ENCODE measurements at places on chromosomes 5 and 9. TPM values are rescaled to one million over a fixed set of nuclear protein-coding genes. Genes with fewer than 3 reads are reported as not detected.

C5orf58 gene
- total RNA-seq = not detected

GRCh38 chr5:164175083-164175482, 669.7 kb downstream of the MAT2B start:
- DNase-seq = no peak

GRCh38 chr9:126116351-126117157, 210.1 kb upstream of the MVB12B start:
- DNase-seq = no peak

DNA sequence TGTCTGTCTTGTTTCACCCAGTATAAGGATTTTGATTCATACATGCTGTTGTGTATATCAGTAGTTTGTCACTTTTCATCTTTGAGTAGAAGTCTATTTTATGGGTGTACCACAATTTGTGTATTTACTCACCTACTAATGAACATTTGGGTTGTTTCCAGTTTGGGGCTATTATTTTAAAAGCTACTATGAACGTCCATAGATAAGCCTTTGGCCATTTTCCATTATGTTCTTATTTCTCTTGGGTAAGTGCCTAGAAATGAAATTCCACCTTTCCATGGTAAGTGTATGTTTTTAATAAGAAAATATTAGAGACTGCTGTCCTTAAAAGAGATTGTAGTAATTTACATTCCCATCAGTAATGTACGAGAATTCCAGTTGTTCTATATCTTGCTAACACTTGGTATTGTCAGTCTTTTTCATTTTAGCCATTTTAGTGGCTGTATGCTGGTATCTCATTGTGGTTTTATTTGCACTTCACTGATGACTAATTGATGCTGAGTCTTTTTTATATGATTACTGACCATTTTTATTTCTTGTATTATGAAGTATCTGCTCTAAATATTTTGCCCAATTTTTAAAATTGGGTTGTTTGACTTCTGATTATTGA, 17.9 kb upstream of the PDE8B start:
- no peak for DNase-seq

DNA sequence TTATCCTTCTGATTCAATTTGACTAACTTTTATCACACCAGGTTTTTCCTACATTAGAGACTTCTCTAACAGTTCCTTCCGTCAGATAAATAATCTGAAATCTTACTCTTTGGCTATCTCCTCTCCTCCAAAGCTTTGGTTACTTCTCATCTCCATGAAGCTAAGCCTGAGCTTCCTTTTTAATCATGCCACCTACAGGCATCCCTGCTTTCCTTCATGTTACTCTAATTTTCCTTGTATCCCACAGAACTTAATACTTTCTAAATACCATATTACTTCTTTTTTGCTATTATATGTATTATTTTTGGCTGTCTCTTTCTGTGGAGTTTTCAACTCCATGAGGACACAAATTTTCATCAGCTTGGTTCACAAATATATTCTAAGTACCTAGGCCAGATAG, 49.7 kb downstream of the C9 start:
- no peak for DNase-seq
